ENCODE measurements at places on chromosomes 5 and 9. TPM values are rescaled to one million over a fixed set of nuclear protein-coding genes. Genes with fewer than 3 reads are reported as not detected.

DNA sequence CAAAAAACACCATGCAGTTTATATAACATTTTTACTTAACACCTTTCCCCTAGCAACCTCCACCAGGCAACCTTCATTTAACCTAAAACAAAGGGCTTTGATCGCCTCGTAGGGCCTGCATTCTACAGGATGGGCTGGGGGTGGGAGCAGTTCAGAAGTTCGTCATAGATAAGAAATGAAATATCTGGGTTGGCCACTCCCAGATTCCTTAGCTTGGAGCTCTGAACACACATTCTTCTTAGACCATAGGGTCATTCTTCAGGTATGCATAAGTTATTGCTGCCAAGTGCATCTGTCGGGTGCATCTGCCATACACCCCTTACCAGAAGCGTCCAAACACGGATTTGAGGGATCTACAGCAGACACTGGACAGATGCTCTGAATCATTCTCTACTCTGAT, 4.3 kb upstream of the SLC22A5 start:
- H3K4me3 ChIP-seq = no peak overlapping the region
- H3K27ac ChIP-seq = no peak overlapping the region
- H3K4me1 ChIP-seq = no peaks in the 10 kb centered on the region
- DNase-seq = no peak

DNA sequence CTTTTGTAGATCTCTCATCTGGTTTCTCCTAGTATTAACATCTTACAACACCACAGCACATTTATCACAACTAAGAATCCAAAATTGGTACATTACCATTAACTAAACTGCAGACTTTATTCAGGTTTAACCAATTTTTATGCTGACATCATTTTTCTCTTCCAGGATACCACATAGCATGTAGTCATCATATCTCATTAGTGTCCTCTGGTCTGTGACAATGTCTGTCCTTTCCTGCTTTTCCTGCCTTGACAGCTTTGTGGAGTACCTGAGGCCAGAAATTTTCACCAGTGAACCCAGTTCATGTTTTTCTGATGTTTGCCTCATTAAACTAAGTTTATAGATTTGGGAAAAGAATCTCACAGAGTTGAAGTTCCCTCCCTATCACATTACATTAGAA, 294.7 kb upstream of the TNC start:
- H3K4me1 ChIP-seq = no peaks in the 10 kb centered on the region
- H3K27me3 ChIP-seq = no peaks in the 10 kb centered on the region
- no peak overlapping the region for H3K4me3 ChIP-seq
- no peak for DNase-seq
- H3K36me3 ChIP-seq = no peaks in the 10 kb centered on the region

DNA sequence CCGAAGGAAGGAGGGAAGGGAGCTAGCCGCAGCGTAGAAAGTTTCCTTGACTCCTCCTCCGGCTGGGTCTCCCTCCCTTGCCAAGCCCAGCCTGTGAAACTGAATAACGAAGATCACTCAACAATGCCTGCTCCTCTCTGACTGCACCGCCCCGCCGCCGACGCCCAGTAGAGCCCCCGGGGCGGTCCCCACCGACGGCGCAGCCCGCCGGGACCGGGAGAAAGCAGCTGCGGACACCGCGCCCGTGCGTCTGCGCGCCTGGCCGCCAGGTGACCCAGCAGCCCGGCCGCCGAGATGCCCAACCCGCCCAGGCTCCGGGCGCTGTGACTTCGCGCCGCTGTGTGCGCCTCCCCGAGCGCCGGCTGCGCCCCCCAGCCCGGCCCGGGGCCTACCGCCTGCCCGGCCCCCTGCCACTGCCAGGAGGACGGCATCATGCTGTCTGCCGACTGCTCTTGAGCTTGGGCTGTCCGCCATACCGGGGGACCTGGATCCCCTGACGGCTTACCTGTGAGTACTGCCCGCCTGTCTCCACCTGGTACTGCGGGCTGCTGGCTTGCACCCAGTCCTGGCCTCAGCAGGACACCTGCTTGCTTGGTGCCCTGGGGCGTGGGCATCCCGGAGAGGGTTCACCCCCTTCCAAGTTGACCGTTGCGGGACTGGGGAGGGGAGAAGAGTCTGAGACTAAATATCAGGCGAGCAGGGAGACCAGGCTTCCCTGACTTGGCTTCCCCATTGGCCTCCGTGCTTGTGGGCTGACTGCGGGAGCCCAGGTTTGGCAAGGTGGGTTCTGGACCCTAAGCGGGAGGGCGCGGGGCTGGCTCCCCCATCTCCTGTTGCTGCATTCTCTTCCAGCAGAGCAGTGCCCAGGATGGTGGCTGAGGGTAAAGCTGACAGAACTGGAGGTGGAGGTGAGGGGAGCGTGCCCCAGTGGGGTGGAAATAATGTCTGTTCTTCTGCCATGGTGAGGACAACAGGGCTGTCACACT, 26.2 kb upstream of the SPTLC1 start:
- H3K27ac ChIP-seq = no peak overlapping the region
- H3K27me3 ChIP-seq = peaks cover 3% of the 10 kb centered on the region
- no peaks in the 10 kb centered on the region for H3K4me1 ChIP-seq
- no peaks in the 10 kb centered on the region for H3K36me3 ChIP-seq
- DNase-seq = peak; percentile 64

- H3K27ac ChIP-seq = no peak overlapping the region
- H3K27me3 ChIP-seq = no peaks in the 10 kb centered on the region
- H3K36me3 ChIP-seq = no peaks in the 10 kb centered on the region
- H3K4me1 ChIP-seq = no peaks in the 10 kb centered on the region
- H3K4me3 ChIP-seq = no peak overlapping the region
Observed at GRCh38 chr9:127749090-127749787, 14.1 kb upstream of the TOR2A start.

WASHC1 gene
- total RNA-seq = 9.2 TPM

PDGFRB gene
- 3.9 TPM for total RNA-seq
